ENCODE measurements at places on chromosomes 7 and 10.

DNA sequence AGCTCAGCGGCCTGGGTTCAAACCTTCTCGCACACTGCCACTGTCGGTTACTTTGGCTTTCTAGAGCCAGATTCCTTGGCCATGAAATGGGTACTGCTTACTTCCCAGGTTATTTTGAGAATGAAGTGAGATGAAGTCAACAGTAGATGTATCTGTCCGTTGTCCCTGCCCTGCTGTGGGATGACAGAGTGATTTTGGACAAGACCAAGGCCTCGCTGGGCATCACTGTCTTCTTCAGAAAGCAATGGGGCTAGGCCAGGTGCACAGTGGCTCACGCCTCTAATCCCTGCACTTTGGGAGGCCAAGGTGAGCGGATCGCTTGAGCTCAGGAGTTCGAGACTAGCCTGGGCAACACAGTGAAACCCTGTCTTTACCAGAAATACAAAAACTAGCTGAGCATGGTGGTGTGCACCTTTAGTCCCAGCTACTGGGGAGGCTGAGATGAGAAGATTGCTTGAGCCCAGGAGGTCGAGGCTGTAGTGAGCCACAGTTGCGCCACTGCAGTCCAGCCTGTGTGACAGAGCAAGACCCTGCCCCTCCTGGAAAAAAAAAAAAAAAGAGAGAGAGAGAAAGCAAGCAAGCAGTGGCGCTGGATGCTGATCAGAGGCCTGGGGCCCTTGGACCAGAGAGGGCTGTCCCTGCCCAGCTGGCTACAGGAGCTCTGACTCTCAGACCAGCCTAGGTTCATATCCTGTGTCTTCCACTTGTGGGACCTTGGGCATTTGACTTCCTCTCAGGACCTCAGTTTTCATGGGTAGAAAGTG, 25.8 kb downstream of the ZMIZ1 start:
- DNase-seq: no peak

- no peak for DNase-seq
These were observed 5.1 kb downstream of the AOC1 start for GRCh38 chr7:150857276-150858055.

GRCh38 chr10:103333934-103334520, 16.9 kb downstream of the PCGF6 start:
- no peak for DNase-seq

- DNase-seq: no peak
These were observed 26.5 kb upstream of the EPC1 start for GRCh38 chr10:32373496-32373895.

- DNase-seq: peak; percentile 77
These were observed 694 bp upstream of the WASL start for GRCh38 chr7:123749537-123749857.

DNA sequence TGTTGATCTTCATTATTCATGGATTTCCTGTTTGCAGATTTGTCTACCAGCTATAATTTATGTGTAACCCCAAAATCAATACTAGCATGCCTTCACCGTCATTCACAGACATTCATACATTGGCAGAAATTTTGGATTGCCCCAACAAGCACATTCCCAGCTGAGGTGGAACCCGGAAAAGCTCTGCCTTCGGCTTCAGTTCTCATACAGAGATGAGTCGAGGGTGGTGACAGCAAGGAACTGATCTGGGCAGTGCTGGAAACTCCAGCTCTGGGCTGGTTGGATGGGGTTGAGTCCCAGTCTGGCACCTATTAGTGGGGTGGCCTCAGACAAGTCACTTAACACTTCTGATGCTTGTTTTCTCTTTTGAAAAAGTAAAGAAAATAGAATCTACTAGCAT, 267.5 kb downstream of the SNX13 start:
- DNase-seq: no peak

DNA sequence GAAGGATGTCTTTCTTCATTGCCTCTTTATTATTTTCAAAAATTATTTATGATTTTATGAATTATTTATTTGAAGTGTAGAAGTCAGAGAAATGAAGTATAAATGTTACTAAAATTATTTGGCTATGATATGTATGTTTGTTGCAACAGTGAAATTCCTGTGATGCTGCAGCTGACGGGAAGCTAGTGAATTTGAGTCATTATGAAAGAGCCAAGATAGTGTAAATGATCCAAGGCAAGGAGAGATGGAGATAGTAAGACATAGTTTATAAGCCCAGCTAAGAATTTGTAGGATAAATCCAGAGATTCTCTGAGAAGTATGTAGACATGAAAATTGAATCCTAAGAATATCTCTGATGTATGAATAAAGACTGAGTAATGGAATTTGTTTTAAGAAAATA, 30.8 kb downstream of the CASD1 start:
- DNase-seq: no peak

DNA sequence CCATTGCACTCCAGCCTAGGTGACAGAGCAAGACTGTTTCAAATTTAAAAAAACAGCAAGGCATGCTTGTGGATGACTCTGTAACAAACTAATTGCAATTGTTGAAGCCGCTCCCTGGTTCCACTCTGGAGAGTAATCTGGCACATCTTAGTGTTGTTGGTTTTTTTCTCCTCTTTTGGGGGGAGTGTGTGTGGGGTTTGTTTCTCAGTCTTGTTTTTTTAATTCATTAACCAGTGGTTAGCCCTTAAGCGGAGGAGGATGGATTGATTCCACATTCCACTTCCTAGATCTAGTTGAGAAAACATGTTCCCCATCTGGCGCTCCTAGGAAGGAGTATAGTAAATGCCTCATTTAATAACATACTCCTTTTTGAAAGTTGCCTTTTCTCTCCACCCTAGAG, 8.6 kb upstream of the ZNF713 start:
- DNase-seq: no peak

DNA sequence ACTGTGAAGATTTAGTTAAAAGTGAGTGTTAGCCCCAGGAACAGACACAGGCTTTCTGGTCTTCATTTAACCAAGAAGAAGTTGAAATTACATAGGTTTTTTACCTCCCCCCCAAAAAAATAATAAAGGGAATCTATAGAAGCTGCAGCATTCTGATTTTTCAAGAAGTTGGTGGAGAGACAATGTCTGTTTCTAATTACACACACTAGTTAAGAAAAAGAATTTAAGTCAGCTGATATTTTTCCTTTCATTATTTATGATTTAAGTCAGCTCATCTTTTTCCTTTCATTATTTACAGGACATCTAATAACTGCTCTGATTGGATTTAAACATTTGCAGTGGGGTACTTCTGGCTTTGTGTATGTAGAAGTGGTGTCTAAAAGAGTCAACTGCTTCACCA, 201.4 kb upstream of the NRP1 start:
- DNase-seq: no peak

GRCh38 chr7:48154792-48155413, 16.4 kb upstream of the ABCA13 start:
- DNase-seq: no peak

GRCh38 chr7:119720541-119720940, 552.4 kb upstream of the KCND2 start:
- no peak for DNase-seq

GRCh38 chr7:130476297-130477150, 15.4 kb upstream of the MEST start:
- no peak for DNase-seq

DNA sequence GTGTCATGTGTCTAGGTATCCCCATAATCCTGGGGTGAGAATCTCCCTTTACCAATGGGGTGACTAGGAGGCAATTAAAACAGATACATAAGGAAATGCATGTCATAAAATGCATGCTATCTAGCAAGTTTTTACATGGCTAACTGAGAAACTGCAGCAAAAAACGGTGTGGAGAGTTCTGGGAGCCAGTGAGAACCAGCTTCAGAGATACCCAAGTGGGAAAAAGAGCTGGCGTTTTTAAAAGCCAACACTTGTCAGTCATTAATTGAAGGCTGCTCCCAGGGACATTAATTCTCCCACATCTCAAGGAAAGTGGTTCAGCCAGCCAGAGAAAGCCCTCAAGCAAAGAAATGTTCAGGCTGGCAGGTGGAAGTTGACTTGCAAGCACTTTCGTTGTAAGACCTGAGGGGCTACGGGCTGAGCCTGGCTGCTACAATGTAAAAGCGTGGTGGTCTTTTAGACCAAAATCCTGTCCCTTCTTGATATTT, 28.1 kb downstream of the ST8SIA6 start:
- no peak for DNase-seq

DNA sequence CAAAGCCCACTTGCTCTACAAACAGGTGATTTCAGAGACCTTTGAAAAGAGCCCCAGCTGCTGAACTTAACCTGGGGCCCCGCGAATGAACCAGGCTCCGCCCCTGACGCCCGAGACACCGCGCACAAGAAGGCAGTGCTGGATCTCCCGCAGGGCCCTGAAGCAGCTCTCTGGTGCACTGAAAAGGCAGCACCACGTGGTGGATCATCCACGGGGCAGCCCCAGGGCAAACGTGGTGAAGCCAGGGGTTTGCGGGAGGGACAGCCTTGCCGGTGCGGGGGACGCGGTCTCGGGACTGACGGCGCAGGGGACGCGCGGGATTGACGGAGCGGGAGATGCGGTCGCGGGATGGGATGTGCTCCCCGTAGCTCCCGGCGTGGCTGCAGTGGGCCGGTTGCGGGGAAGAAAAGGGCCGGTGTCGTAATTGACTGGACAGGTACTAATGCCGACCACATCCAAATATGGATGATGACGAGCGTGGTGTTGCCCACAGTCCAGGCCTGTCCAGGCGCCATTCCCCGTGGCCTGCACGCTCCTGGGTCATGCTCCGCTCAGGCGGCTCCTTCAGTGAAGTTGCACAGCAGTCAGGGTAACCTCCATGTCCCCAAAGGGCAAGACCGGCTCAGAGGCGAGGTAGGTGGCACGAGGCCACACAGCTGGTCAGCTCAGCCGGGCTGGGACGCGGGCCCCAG, 421.1 kb downstream of the DNAJB6 start:
- DNase-seq: no peak

DNA sequence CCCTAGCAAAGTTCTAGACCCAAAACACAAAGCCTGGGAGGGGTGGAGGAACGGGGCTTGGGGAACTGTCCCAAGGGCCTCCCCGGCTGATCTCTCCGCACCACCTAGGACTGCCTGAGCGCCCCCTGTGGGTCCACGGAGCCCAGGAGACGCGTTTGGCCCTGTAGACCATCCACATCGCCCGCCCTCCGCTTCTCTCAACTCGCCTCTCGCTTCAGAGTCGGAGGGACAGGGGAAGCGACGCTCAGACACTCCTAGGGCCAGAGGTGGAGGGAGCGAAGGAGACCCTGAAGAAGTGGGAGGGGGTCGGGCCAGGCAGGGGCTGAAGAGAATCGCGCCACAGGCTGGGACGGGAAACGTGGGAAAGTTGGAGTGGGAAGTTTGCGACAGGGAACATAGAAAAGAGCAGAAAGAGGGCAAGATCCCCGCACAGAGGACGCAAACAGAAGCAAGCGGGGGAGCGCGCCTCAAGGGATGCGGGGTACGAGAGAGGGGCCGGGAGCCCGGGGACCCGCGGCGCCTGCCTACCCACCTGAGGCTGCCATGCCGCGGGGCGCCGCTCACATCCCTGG, 378 bp downstream of the PIK3AP1 start:
- DNase-seq: peak; percentile 82

- no peak for DNase-seq
These were observed 145.1 kb upstream of the MEOX2 start for GRCh38 chr7:15831606-15832005.

- peak; percentile 75 for DNase-seq
These were observed 1.3 kb downstream of the UBN2 start for GRCh38 chr7:139232377-139232717.

- no peak for DNase-seq
These were observed 17.1 kb downstream of the PNLIPRP2 start for GRCh38 chr10:116637830-116638229.

DNA sequence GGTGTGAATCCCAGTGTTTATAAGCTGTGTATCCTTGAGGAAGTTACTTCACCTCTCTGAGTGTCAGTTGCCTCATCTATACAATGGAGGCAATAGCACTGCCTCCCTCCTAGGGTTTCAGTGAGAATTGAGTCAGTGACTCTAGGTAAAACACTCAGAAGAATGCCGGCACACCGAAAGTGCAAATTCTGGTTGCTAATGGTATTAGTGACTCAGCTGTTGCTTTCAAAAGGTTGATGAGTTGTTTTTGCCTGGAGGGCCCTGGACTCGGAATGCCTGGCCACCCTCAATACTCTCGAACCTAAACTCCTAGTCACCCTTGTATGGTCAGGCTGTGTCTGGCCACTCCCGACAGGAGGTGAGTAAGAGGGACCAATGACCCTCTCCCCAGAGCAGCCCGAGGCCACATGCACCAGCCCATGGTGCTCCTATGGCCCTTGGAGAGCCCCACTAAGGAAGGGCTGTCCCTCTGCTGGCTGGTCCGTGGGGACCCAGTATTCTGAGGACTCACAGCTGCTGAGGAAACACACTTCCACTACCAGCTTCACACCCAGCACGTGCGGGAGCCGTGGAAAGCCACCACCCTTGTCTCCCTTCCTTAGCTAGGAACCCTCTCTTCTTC, 60.2 kb downstream of the CALML3 start:
- DNase-seq: no peak

GRCh38 chr7:50333221-50333651, 28.7 kb downstream of the IKZF1 start:
- no peak for DNase-seq

DNA sequence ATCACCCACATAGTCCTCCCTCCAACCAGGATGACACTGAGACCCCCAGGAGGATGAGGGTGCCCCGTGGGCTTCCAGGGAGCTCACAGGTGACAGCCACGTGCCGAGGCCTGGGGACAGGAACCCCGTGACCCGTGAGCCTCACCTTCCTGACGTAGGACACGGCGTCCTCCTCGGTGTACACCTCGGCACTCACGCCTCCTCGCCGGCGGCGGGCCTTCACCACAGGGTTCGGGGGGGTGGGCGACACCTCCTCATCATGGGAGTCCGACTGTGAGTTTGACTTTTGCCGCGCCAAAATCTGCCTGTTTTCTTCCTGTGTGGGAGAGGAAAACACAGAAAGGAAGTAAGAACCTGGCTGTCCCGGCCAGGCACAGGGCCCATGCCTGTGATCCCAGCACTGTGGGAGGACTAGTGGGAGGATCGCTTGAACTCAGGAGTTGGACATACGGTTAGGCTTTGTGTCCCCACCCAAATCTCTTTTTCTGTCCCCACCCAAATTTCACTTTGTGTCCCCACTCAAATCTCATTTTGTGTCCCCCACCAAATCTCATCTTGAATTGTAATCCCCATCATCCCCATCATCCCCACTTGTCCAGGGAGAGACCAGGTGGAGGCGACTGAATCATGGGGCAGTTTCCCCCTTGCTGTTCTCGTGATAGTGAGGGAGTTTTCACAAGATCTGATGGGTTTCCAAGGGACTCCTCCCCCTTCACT, 45.9 kb upstream of the DNAAF5 start:
- no peak for DNase-seq

DNA sequence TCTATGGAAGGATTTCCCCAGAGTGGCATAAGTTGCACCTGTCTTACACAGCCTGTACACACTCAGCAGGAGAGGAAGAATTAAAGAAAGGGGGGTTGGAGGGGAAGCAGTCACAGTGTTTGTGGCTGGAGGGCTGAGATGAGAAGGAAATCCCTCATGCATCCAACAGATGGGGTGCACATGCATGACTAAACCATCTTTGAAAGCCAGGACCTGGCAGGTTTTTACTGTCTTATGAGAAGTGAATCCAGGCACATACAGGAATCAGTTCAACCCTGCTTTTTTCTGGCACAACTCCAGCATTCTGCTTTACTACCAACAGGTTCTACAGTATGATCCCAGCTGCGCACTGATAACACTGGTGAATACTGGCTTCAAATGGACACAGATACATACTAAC, 107.7 kb downstream of the CACNA2D1 start:
- DNase-seq: no peak

Measured in HuH-7.5 (cell line).